ENCODE measurements at places on chromosomes 16 and 17.

GRCh38 chr16:87441886-87442580 lies 49.9 kb downstream of the MAP1LC3B start:
- ATAC-seq = peak; percentile 21

GRCh38 chr17:41347869-41348760 lies 2.5 kb downstream of the KRT33A start:
- ATAC-seq = no peak

- no peak for ATAC-seq
These were observed 132.1 kb downstream of the CDH13 start for GRCh38 chr16:82758904-82759303.

GRCh38 chr17:7323731-7324437 lies 5.3 kb downstream of the NEURL4 start:
- peak; percentile 75 for ATAC-seq

- ATAC-seq = no peak
These were observed 34.9 kb upstream of the C16orf78 start for GRCh38 chr16:49338611-49339265.

GRCh38 chr16:24526701-24527495 lies 12.5 kb upstream of the RBBP6 start:
- ATAC-seq = no peak

GRCh38 chr17:13953841-13954240 lies 115.5 kb upstream of the COX10 start:
- ATAC-seq = no peak

DNA sequence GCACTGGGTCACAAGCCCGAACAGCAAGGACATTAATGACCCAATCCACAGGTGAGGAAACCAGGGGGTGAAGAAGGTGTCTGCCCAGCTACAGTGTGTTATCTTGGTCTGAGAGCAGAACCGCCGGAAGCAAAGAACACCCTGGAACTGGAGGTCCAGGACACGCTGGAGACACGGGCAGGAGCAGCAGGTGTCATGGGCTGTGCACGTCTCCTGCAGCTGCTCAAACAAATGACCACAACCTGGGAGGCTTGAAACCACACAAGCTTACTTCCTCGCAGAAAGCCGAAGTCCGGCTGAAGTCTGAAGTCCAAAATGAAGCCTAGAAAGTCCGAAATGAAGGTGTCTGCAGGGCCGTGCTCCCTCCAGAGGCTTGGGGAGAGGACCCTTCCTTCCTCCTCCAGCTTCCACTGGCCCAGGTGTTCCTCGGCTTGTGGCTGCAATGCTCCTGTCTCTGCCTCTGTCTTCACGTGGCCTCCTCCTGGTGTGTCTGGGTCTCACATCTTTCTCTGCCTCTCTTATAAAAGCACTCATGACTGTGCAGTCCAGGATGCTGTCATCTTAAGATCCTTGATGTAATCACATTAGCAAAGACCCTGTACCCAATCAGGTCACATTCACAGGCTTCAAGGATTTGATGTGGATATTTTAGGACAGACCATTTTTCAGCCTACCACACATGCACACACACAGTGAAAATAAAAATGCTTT lies 351.2 kb downstream of the C16orf95 start:
- ATAC-seq = peak; percentile 32

GRCh38 chr16:87424266-87424665 lies 32.1 kb downstream of the MAP1LC3B start:
- no peak for ATAC-seq

GRCh38 chr16:81473066-81473488 lies 28.5 kb downstream of the CMIP start:
- no peak for ATAC-seq

GRCh38 chr16:25006504-25007056 lies 8.6 kb downstream of the ARHGAP17 start:
- ATAC-seq = peak; percentile 70

- ATAC-seq = peak; percentile 53
These were observed 17.6 kb upstream of the PEMT start for GRCh38 chr17:17609121-17609520.

- no peak for ATAC-seq
These were observed 97.9 kb upstream of the ZNF750 start for GRCh38 chr17:82937411-82938371.

DNA sequence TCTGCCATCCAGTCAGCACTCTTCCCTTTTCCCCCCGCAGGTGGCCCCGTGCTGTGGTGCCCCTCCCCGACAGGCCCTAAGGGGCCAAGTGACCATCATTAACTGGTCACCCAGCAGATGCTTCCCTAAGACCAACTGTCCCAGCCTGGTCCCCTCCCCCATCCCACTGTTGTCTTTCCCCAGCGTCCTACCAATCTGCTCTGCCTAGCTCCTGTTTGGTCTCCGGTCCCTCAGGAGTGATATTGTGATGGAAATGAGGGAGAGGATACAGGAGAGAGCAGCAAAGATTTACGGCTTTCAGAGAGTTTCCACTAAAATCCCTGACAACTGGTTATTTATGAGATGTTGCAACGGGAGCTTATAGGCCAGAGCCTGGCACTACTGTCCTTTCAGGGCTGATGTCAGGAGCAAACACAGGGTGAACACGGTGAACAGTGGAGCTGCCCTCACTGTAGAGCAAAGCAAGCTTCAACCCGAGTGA lies 1.4 kb upstream of the TTLL6 start:
- ATAC-seq = no peak

- no peak for ATAC-seq
These were observed 614 bp downstream of the TMEM208 start for GRCh38 chr16:67227567-67227921.

DNA sequence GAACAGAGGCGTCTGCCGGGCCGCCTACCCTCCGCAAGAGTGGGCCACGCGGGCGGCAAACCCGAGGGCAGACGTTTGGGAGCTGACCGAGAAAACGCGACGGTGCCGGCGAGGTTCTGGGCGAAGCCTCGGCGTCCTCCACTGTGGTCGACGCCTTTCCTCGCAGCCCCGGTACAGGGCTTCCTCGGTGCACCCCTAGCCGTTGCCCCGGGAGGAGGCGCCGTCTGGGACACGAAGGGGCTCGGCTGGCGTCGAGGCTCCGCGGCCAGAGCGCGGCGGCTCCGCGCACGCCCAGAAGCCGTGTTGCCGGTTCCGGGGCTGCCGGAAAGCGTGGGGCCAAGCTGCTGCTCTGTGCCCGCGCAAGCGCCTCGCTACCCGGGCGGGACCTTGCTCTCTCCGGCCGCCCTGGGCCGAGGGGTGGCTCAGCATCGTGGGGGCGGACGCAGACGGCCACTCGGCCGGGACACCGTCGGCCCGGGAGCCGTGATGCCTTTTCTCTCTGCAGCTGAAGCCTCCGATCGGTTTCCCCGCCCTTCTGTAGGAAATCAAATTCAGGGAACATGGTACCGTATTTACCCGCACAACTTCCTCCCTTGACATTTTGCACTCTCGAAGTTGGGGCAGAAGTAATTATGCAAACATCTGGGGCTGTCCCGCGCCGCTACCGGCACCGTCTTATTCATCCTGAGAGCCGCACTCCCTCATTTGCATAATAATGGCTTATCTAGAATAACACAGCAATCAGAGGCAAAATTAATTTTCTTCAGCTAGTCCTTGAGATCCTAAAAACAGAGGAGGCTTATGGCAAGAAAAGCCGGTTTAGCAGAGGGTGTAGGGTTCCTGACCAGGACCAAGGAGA lies 7.3 kb upstream of the CBX8 start:
- ATAC-seq = no peak

DNA sequence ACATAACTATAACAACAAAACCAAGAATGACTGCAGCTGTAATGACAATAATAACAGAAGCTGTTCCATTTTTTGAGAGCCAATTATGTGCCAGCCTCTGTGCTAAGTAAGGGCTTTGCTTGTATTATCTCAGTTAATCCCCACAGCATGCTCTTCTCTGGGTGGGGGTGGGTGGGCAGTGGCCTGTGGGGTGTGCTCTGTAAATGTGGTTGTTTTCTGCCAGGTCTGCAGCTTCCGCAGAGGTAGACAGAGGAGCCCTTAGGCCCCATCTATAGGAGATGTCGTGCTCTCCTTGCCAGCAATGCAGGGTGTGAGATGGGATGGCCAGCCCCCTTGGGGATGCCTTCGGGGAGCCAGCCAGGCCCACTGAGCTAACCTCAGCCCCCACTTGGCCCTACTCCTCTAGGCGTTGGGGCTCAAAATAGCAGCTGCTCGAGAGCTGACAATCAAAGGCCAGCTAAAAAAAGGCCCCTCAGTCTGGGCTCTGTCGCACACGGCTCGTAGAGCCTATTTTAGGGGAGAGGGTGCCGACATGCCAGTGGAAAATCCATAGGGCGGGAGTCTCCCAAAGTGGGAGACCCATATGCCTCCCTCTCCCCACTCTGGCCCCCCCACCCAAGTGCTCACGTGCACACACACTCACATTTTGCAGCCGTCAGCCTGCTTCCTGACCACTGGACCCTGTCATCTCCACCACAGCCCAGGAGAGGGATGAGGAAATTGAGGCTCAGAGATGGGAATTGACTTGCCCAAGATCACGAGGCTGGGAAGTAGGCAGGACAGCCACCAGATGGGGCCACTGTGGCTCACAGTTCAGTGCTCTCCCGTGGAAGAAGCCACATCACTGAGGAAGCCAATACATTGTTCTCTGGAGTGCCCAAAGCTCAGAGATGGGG lies 15.8 kb downstream of the CDH16 start:
- ATAC-seq = no peak

- no peak for ATAC-seq
These were observed 42.2 kb downstream of the RPH3AL start for GRCh38 chr17:310111-311010.

GRCh38 chr16:25097276-25097975 lies 14.1 kb upstream of the LCMT1 start:
- ATAC-seq = no peak

- ATAC-seq = no peak
These were observed 146.6 kb downstream of the USP22 start for GRCh38 chr17:20896153-20896649.

GRCh38 chr17:82402865-82403264 lies 15.3 kb upstream of the HEXD start:
- ATAC-seq = no peak

GRCh38 chr16:50505714-50506542 lies 42.3 kb upstream of the NKD1 start:
- no peak for ATAC-seq

- ATAC-seq = peak; percentile 30
These were observed 44.2 kb downstream of the PEMT start for GRCh38 chr17:17547210-17547764.

- ATAC-seq = no peak
These were observed 91.9 kb downstream of the USP32 start for GRCh38 chr17:60300011-60300410.

GRCh38 chr17:39239640-39240314 lies 14.0 kb upstream of the STAC2 start:
- peak; percentile 43 for ATAC-seq

GRCh38 chr16:86095131-86095752 lies 196.3 kb downstream of the IRF8 start:
- no peak for ATAC-seq

DNA sequence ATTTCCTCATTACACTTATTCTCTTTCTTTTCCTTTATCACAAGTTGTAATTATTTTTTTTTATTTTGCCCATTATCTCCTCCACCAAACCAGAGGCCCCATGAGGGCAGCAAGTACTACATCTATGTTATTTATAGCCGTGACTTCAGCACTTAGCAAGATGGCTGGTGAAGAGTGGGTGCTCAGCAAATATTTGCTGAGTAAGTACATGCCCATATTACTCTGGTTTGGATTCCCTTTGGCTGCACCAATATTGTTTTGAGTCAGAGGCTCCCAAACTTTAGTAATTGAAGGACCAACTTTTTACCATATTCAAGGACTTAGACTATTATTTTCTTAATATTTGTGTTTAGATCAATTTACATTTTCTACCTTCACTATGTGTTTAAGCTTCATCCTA lies 83.2 kb downstream of the HS3ST2 start:
- ATAC-seq = no peak

DNA sequence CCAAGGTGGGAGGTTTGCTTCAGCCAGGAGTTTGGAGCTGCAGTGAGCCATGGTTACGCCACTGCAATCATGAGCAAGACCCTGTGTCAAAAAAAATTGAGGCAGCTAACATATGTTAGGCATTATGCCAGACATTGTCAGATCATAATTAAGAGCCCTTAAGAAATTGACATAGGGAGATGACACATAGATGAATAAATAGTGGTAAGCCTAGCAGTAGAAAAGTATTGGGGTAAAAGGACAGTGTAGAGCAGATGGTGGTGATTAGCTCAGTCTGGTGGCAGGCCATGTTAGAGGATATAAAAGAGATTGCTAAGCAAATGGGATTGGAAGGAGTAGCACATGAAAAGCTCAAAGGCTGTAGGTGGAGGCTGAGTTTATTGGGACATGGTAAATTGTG lies 22.6 kb downstream of the SRCAP start:
- no peak for ATAC-seq

DNA sequence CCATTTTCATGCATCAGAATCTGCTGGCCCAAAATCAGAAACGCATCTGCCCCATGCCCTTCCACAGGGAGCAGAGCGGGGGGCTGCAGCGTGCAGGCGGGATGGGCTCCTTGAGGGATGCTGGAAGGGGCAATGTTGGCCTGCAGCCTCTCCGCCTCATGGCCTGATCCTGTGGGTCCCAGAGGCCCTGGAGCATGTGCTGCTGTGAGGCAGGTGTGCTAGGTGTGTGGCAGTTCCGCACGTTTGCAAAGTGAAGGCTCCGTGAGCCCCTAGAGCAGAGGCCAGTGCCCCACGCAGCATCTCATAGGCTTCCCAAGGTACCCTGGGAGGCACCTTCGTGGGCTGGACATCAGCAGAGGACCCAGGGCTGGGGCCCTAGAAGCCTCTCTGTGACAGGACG lies 36.4 kb upstream of the CDH15 start:
- ATAC-seq = no peak

DNA sequence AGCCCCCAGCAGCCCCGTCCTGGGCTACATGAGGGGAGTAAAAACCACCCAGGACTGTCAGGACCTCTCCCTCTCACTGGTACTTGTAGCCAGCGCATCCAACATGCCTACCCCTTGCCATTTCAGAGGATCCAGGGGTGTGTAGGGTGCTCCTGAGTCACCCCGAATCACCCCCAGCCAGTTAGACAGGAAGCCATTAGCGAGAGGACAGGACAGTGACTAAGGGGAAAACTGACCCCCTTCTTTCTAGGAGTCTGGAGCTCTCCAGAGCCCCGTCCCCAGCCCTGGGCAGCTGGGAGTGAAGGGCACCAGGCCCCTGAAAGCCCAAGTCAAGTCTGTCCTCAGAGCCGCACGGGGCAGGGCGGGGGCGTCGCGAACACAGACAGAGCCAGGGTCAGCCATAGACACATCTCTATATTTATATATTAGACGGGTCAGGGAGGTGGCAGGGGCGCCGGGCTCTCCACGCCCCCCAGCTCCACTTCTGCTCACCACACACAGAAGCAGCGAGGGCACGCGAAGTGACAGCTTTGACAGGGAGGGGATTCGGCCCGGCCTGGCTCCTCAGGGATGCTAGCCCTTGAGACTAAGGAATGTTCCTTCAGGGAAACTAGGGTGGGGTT lies 485 bp upstream of the GDPD3 start:
- ATAC-seq = peak; percentile 37

DNA sequence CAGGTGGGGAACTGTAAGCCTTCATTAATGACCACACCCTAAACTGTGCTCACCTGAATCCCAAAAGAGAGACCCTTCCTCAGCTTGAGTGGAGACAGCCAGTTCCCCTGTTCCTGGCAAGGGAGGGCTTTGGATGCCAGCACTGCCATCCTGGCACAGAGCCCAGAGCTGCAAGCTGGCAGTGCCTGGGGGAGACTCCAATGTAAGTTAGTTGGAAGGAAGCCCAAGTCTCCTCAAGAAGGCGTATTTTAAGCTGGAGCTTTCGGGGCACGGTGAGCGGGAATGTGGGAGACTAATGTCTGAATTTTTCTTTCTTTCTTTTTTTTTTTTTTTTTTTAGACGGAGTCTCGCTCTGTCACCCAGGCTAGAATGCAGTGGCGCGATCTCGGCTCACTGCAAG lies 4.7 kb downstream of the CDC42EP4 start:
- no peak for ATAC-seq
